Kidney (tissue), 22 donors: ENCODE measurements at places on chromosomes 16 and 17. TPM values are rescaled to one million over a fixed set of nuclear protein-coding genes. Genes with fewer than 3 reads are reported as not detected.

Gene ACSM2A
- 59.3 TPM for total RNA-seq

Gene GNGT2
- total RNA-seq, result 4.7 TPM

GRCh38 chr16:13606804-13607203 lies 313.1 kb upstream of the ERCC4 start:
- DNase-seq, result no peak

GRCh38 chr16:81517629-81518438 lies 73.2 kb downstream of the CMIP start:
- DNase-seq, result no peak

GRCh38 chr16:49592546-49593423 lies 219.2 kb downstream of the C16orf78 start:
- peak; percentile 56 for DNase-seq
